H54 (cell line): ENCODE measurements at places on chromosomes 1 and 21.

- no peak for DNase-seq
These were observed 30.9 kb upstream of the SERTAD4 start for GRCh38 chr1:210201681-210202080.

GRCh38 chr1:80776266-80776665 lies 1024.5 kb upstream of the ADGRL2 start:
- no peak for DNase-seq

DNA sequence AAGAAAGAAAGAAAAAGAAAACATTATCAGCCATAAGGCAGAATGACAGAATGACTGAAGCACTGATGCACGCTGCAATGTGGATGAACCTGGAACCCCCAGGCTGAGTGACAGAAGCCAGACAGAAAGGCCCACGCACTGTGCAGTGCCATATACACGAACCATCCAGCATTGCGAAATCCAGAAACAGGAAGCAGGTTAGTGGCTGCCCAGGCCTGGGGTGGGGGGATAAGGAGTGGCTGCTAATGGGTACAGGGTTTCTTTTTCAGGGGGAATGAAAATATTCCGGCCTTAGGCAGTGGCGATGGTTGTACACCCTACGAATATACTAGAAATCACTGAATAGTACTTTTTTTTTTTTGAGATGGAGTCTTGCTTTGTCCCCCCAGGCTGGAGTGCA lies 57.0 kb downstream of the CHD5 start:
- DNase-seq = no peak

- no peak for DNase-seq
These were observed 15.5 kb downstream of the LEPR start for GRCh38 chr1:65435987-65436386.

DNA sequence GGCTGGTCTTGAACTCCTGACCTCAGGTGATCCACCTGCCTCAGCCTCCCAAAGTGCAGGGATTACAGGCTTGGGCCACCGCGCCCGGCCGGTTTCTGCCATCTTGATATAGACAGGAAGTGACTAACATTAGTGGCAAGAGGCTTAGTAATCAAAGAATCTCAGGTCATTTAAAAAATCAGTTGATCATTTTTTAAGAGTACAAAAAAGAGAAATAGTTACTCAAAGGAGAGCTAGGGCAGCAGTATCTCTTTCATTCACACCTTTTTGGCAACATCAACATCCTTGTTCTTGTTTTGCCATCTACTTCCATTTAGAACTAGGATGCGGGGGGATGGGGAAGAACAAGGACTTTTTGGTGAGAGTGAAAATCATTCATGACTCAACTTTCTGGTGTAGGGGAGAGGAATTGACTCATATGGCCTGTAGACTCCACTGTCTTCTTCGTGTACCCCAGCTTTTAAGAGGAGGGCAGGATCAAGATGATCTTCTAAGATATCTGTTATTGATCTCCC lies 8.8 kb downstream of the FCRLB start:
- peak; percentile 50 for DNase-seq

- no peak for DNase-seq
These were observed 7.4 kb downstream of the STX6 start for GRCh38 chr1:181015251-181015615.

- DNase-seq = no peak
These were observed 262.9 kb upstream of the PROX1 start for GRCh38 chr1:213724640-213725536.

GRCh38 chr1:156245451-156246232 lies 2.2 kb downstream of the PAQR6 start:
- DNase-seq = no peak

DNA sequence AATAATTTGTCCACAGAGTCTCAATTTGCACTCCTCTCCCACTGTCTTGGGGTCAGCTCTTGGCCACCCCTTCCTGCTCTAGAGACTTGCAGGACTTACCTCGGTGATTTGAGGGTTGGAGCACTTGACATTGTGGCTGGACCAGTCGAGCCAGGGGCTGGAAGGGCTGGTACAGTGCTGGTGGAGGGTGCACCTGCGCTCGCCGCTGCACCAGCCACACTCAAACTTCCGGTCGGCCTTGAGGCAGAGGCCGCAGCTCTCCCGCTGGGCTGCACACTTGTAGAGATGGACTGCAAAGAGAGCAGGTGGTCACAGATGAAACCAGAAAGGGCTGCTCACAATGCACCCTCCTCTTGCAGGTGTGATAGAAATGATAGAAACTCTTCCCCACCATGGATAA lies 165.0 kb downstream of the PLXNA2 start:
- no peak for DNase-seq

DNA sequence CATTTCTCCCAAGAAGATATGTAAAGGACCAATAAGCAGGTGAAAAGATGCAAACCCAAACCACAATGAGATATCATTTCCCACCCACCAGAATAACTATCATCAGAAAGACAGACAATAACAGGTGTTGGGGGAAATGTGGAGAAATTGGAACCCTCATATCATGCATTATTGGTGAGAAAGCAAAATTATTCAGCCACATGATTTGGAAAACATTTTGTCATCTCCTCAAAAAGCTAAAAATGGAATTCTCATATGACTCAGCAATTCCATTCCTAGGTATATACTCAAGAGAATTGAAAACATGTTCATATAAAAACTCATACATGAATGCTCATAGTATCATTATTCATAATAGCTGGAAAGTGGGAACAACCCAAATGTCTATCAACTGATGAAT lies 25.1 kb upstream of the RNF186 start:
- DNase-seq = no peak

GRCh38 chr1:211515090-211516023 lies 23.4 kb upstream of the RD3 start:
- peak; percentile 97 for DNase-seq

DNA sequence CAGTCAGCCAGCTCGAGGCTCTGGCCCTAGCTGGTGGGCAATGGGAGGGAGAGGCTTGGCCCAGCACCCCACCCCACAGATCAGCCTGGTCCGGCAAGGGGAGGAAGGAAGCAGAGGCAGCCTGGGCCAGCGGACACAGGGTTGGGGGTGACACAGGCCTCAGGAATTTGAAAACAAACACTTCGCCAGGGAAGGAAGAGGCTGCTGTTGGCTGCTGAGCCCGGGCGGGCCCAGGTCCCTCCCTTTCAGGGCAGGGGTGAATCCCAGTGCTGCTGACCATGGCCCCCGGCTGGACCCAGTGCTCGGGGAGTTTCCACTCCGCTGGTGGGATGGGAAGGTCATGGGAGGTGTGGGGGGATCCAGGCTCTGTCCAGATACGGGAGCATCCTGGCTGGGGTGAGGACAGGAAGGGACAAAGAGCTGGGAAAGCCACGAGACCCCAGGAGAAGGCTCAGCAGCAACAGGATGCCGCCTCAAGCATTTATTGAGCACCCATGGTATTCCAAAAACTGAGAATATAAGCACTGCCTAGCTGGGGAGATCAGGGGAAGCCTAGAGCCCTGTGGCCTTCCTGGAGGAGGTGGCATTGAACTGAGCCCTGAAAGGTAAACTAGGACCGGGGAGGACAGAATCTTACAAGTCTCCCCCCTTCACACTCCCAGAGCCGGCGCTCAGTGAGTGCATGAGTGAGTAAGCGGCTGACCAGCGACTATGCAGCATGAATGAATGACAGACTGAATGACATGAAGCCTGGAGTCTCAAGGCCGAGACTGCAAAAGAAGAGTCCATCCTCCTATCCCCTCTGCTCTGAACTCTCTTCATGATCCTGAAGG lies 26.2 kb upstream of the EPHA2 start:
- DNase-seq = peak; percentile 66

GRCh38 chr1:85225624-85226380 lies 25.0 kb upstream of the SYDE2 start:
- no peak for DNase-seq

- DNase-seq = no peak
These were observed 129.2 kb downstream of the EPHB2 start for GRCh38 chr1:22839806-22840205.

GRCh38 chr1:154912755-154913154 lies 23.8 kb downstream of the PMVK start:
- DNase-seq = no peak

DNA sequence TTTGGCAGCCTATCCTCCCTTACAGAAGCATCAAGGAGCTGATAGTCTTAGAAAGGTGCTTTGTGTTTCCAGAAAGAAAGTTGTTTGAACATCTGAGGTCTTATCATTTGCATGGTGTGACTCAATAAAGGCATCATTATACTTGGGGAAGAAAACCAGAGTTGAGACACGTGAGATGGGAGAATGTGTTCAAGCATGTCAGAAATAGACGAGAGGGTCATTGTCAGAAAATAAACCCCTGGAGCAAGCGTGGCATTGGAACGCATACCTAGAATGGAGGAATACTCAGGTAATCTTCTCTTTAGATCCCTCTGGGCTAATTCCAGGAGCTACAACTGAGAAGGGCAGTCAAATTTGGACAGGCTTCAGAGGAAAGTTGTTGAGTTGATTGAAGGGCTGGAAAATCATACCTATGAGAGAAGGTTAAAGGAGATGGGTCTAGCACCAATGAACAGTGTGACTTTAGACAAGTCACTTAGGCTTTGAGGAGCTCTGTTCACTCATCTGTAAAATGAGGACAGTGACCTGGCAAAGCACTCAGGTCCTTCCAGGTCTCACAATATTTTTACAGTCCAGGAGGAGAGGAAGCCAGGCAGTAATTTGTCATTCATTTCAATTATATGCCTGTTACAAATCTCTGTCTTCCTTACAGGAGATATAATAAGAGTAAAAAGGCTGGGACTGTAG lies 101.3 kb upstream of the C1orf21 start:
- no peak for DNase-seq

DNA sequence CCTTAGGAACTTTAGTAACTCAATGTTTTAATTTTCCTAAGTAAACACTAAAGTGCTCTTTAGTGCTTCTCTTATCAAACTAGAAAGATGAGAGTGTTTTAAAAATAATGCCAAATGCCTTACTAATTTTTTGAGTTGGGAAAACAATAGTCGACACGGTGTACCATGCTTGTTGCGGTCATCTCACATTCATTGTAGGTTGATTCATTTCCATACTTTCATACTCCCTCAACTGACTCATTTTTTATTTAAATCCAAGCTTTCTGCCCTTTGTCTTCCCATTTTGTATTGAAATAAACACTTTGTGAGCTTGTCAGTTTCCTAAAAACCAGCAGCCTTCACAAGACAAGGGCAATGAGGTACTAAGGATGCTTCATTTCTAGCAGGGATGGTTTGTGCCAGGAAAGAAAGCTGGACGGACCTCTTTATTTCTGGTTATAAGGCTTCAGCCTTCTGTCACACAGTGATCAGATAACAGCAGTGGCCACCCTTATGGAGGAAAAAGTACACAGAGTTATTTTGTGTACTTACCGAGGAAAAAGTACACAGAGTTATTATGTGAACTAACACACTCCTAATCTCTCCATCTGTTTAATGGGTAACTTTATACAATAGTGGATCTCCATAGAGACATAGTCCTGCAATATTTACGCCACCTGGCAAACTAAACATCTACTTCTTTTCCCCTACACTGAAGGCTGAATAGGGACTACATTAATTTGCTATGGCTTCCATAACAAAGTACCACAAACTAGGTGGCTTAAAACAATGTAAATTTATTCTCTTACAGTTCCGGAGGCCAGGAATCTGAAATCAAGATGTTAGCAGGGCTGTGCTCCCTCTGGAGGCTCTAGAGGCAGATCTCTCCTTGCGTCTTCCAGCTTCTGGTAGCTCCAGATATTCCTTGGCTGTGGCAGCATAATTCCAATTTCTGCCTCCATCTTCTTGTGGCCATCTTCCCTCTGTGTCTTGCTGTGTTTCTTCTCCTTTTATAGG lies 13.0 kb upstream of the CCDC190 start:
- no peak for DNase-seq

DNA sequence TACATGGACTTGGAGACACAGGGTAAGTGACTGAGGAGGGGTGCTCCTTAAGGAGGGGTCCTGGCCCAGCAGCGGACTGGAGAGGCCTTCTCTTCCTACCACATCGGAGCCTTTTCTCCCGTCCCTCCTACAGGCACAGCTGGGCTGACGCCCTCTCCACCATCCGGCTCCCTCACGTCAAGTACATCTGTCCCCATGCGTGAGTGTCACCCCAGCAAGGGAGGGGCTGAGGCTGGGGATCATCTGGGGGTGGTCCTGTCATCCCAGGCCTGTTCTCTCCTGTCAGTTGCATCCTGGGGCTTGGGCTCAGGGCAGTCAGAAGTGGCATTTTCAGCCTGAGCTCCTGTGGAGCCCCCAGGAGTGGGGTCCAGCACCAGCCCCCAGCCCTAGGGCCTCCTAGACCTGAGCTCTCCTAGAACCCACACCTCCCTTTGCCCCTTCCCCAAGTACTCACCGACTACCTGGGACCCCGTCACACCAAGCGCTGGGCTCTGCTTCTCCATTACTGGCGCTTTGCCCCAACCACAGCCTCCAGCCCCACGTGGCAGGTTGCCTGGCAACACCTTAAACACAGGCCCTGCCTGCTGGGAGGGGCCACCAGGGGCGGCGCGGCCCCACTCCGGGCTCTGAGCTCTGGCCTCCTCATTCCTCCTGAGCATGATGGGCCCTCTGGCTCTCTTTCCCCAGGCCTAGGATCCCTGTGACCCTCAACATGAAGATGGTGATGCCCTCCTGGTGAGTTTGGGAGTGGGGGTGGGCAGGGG lies 2.3 kb downstream of the LYPLA2 start:
- DNase-seq = no peak
